ENCODE measurements at places on chromosomes 2 and 18. TPM values are rescaled to one million over a fixed set of nuclear protein-coding genes. Genes with fewer than 3 reads are reported as not detected.

TMEM169 gene
- 14.4 TPM for polyA plus RNA-seq

SIX3 gene
- polyA plus RNA-seq: not detected

AQP12B gene
- polyA plus RNA-seq: 0.49 TPM

GBX2 gene
- polyA plus RNA-seq: 0.54 TPM

IL1RL2 gene
- polyA plus RNA-seq: 1.4 TPM

SKOR2 gene
- not detected for polyA plus RNA-seq

FAM237A gene
- polyA plus RNA-seq: not detected

SP5 gene
- polyA plus RNA-seq: 1.1 TPM

TUBA3E gene
- not detected for polyA plus RNA-seq

NTSR2 gene
- polyA plus RNA-seq: not detected

CERKL gene
- 20.1 TPM for polyA plus RNA-seq

CYB5A gene
- polyA plus RNA-seq: 263 TPM

TMEM182 gene
- 8.8 TPM for polyA plus RNA-seq

IL18R1 gene
- 2.2 TPM for polyA plus RNA-seq

ASXL3 gene
- 6.6 TPM for polyA plus RNA-seq

LOXHD1 gene
- 0.53 TPM for polyA plus RNA-seq

DNAJC5G gene
- 1.7 TPM for polyA plus RNA-seq

C2orf15 gene
- polyA plus RNA-seq: 9.9 TPM

PTPRM gene
- polyA plus RNA-seq: 94.8 TPM

PTPRN gene
- polyA plus RNA-seq: 0.65 TPM

MC4R gene
- 0.22 TPM for polyA plus RNA-seq

SEH1L gene
- 35.1 TPM for polyA plus RNA-seq

LINC00305 gene
- 3.3 TPM for polyA plus RNA-seq

TRABD2A gene
- polyA plus RNA-seq: 1.2 TPM

NGEF gene
- polyA plus RNA-seq: 2.1 TPM

RTP5 gene
- polyA plus RNA-seq: not detected

UGT1A7 gene
- 0.09 TPM for polyA plus RNA-seq

AKAIN1 gene
- polyA plus RNA-seq: not detected

CDH2 gene
- 102 TPM for polyA plus RNA-seq

PRKAG3 gene
- not detected for polyA plus RNA-seq

SCN3A gene
- polyA plus RNA-seq: 0.83 TPM

OTX1 gene
- polyA plus RNA-seq: not detected

ERFE gene
- 8.9 TPM for polyA plus RNA-seq

POTEI gene
- polyA plus RNA-seq: 0.19 TPM

RAB3GAP1 gene
- polyA plus RNA-seq: 61.1 TPM

LAMA3 gene
- polyA plus RNA-seq: 1.7 TPM

ZNF521 gene
- 44.2 TPM for polyA plus RNA-seq

GAL3ST2 gene
- polyA plus RNA-seq: 0.52 TPM

CXCR1 gene
- 0.06 TPM for polyA plus RNA-seq
